AG04450 (cell line): ENCODE measurements at places on chromosomes 11 and 22.

DNA sequence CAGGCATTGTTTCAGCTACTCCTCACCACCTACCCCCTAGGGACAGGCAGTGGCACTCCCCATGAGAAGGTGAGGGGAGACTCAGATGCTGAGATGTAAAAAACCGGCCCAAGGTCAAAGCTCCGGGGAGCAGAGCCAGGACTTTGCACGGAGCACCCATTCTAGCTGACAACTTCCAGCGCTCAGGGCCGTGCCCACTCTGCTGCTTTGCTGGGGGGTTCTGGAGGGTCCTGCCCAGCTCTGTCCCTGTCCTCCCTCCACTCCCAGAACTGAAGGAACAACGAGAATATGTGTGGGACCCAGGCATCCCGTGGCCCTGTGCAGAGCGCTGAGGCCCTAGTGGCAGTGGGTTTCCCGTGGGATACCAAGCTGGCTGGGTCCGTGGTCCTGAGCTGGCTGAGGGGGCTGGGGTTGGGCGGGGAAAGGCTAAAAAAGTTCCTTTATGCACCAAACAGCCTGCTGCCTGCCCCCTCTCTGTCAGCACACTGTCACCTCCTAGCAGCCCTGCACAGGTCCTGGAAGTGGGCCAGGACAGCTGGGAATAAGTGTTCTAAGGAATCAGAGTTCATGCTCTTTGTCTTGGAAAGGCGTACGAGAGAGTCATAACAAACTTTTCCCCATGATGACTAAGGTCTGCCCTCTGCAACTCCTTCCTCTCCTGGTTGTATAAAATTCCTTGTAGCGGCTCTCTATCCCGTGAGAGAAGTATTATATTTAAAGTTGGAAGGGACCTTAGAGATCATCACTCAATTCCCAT, 1.9 kb downstream of the MS4A10 start:
- DNase-seq: peak; percentile 38

GRCh38 chr11:94747601-94748041, 20.5 kb upstream of the AMOTL1 start:
- DNase-seq: no peak

DNA sequence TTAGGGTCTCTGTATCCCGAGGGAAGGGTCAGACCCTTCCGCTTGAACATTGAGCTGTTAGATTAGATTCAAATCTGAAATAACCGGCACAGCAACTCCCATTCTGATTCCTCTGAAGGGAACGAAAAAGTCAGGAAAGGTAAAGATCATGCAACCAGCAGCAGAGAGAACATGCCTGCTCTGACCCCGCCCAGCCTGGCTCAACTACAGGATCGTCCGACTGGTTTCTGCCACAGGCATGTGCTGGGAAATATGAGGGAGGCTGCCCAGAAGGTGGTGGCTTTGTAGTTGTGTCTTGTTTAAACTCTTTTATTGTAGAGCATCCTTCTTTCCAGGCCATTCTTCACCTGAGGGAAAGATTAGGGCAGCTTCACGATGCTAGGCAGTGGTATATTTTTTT, 5.0 kb upstream of the MTNR1B start:
- DNase-seq: no peak

DNA sequence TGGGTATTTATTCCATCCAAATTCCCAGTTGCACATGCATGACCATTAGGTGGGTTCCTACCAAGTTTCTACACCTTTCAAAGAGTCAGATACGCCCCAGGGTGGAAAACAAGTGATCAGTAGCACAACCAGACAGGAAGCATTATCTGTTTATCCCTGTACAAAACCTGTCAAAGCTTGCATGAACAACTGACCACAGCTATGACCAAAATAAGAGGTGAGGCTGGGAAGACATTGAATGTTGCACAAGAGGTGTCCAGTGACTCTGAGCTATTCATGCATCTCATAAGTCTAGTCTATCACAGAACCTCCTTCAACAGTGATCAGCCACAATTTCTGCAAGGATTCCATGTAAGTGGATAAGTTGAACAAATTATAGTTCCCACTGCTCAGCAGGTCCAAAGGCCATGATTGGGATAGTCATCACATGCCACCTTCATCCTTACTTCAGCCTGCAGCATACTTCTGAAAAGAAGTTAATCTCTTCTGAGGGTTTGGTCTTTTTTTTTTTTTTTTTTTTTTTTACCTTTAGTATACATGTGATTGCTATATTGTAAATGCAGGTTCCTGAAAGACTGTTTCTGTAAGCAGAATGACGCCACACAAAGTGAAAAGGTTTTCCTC, 28.0 kb upstream of the TMEM45B start:
- DNase-seq: no peak

- DNase-seq: no peak
These were observed 931.5 kb upstream of the FAT3 start for GRCh38 chr11:91293119-91293518.

- DNase-seq: no peak
These were observed 41.9 kb upstream of the WNT11 start for GRCh38 chr11:76248210-76248609.

- DNase-seq: no peak
These were observed 122.5 kb downstream of the GALNT18 start for GRCh38 chr11:11499300-11499699.

- no peak for DNase-seq
These were observed 77.0 kb upstream of the FGF3 start for GRCh38 chr11:69896250-69896649.

- peak; percentile 92 for DNase-seq
These were observed 67.6 kb upstream of the AMPD3 start for GRCh38 chr11:10387206-10388083.

GRCh38 chr22:35662914-35663313, 14.7 kb downstream of the APOL6 start:
- no peak for DNase-seq
